ENCODE measurements at places on chromosomes 4 and X.

DNA sequence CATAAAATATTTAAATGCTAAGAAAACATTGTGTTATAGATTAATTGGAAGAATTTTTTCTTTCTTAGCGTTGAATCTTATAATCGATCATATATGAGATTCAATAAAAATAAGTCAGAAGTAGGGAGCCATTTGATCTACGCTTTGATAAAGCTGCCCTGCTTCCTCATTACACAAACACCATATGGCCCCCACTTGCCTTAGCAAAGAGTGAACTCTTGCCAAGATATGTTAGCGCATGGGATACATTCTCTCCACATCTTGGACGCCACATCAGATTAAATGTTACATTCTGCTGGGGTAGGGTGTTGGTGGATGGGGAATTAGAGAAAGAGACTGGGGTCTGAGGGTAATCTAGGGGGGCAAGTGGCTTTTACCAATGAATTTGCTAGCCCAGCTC, 207.7 kb upstream of the MID1 start:
- DNase-seq, result no peak

DNA sequence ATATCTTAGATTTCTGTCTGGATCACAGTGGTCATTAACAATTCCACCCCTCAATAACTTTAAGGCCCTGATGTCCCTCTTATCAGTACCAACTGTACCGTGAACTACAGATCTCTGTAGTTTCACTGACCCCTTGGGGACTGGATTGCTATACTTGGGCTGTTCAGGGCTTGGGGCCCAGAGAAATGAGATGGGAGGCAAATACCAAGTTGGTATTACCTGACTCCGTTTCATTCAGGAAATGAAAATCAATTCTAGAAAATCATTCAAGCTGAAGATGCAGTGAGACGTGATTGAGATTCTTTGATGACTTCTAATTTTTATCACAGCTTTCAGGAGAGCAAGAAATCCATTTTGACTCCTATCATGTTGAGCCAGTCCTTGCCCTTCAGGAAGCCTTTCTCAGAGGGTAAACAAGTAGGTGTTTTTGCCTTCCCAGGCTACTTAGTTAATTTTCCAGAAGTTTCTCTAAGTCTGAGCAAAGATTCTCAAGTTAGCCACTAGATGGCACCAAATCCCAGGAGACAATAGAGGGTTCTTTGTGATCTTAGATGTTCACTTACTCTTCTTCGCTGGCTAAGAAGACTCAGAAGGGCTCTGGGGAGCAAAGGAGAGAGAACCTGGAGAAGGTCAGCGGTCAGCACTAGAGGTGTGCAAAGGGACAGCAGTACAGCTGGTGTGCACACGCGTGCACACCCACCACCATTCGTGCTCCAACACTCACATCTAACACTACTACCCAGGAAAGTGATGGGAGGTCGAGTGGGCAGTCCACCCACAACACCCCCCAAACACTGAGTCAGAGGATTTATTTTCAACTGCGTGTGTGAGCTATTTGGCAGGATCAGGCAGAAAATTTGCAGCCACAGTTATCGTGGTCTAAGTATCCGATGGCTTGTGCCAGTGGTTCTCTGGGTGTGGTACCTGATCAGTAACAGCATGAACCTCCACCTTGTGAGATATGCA, 7.4 kb downstream of the HNRNPH2 start:
- DNase-seq, result peak; percentile 18

DNA sequence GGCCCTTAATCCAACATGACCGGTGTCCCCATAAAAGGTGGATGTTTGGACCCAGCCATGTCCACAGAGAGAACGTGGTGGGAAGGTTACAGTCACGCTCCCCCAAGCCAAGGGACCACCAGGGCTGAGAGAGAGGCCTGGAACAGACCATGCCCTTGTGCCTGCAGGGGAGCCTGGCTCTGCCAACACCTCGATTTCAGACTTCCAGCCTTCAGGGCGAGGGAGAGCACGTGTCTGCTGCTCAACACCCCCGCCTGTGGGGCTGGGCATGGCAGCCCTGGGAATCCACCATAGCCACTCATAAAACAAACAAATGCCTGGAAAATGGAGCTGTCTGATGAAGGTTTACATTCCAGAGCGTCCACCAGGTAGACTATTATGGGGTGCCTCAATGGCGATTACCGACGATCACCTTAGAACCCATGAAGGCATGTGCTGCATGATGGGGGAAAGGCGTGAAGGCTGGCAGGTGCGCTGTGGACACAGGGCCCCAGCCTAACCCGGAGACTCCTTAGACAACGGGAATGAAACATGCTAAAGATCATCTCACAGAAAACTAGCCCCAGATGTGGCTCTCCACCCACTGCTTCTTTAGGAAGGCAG, 42.3 kb upstream of the HMX1 start:
- DNase-seq, result no peak

- no peak for DNase-seq
Observed at GRCh38 chr4:87260477-87260876, 40.1 kb upstream of the KLHL8 start.

- DNase-seq, result no peak
Observed at GRCh38 chr4:52266537-52267137, 215.5 kb downstream of the SPATA18 start.

DNA sequence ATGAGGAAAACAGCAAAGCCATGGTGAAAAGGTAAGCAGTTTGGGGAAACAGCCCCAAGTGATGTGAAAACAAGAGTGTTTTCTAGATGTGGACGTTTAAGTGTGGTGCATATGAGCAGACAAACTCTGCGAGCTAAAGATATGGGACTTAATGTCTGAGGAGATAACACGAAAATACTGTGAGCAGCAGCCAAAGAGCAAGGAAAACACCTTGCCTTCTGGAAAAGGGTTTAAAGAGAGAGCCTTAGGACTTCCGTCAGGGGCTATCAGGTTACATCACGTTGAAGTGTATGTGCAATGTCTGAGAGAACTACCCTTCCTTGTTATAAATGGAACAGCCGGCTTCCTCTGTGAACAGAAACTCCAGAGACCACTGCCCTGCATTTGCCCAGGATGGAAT, 54.2 kb downstream of the LEF1 start:
- DNase-seq, result no peak

DNA sequence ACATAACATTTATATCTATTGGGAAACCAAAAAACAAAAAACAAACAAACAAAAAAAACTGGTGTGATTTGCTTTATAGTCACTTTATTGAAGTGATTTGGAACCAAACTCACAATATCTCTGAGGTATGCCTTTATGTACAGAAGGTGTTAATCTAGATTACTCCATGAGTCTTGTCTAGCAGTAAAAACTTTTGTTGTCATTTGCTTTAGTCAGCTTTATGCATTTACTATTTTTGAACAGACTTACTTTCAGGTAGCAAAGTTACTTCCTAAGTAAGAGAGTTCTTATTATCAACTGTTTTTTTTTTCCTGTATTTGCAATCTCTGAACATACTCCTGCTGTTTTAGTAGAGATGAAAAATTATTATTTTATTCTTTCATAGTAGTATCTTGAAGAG, 39.5 kb downstream of the RAP1GDS1 start:
- no peak for DNase-seq

- DNase-seq, result no peak
Observed at GRCh38 chr4:17534705-17535104, 19.7 kb downstream of the CLRN2 start.

DNA sequence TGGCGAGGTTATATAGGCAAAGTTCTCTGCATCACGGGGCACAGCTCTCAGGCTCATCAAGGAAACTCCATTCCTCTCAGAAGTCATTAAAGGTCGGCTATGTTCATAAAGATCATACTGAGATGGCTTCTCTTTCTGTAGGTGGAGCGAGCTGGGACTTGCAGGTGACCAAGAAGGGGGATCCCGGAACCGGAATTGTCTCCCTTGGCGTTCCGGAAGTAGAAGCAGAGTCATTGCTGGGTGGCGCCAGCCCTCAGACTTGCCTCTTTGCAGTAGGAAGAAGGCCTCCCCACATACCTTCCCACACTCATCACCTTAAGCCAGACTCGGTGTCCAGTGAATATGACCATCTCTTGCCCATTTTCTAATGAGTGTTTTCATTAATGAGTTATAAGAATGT, 17.9 kb upstream of the HPGD start:
- no peak for DNase-seq

- peak; percentile 78 for DNase-seq
Observed at GRCh38 chrX:74536152-74536831, 78.1 kb downstream of the RLIM start.

GRCh38 chr4:6324999-6325787, 55.5 kb downstream of the WFS1 start:
- DNase-seq, result no peak

- no peak for DNase-seq
Observed at GRCh38 chr4:90486346-90486745, 359.2 kb downstream of the CCSER1 start.

DNA sequence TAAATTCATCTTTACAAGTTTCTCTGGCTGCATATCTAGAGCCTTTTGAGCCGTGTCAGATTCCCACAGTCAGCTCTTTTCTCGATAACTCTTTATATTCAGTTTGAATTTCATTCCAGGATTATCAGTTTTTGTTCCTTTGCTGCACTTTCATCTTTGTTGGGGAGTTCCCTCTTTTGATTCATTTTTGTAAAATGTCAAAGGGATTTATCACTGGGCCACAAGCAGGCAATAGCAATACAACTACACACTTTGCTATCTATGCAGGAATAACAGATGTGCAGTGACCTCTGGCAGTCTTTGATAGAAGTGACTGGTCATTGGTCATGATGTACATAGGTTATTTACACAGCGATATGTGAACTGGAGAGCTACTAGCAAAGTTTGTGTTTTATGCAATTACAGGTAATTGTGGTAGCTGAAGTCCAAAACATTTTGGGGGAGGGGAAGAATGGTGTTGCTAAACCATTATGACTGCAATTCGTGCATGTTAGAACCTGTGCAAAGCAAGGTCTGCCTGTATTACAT, 43.8 kb downstream of the HPGDS start:
- no peak for DNase-seq

GRCh38 chr4:159748834-159749444, 646.1 kb downstream of the RAPGEF2 start:
- no peak for DNase-seq

GRCh38 chrX:52424656-52425055, 55.8 kb downstream of the XAGE2 start:
- DNase-seq, result no peak

DNA sequence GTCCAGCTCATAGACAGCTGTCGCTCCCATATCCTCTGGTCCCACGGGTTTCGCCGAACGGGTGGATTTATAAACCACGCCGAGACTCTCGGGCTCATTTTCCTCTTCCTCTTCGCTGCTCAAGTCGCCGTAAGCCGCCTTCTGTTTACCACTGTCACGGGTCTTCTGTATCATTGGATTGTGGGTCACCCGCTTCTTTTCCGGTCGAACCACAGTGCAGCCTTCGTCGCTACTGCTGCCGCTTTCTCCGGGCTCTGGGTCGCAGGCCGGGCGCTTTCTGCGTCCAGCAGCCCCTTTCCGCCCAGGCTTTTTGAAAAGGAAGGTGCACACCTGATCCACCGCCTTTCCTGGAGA, 311 bp downstream of the RNF113A start:
- no peak for DNase-seq

DNA sequence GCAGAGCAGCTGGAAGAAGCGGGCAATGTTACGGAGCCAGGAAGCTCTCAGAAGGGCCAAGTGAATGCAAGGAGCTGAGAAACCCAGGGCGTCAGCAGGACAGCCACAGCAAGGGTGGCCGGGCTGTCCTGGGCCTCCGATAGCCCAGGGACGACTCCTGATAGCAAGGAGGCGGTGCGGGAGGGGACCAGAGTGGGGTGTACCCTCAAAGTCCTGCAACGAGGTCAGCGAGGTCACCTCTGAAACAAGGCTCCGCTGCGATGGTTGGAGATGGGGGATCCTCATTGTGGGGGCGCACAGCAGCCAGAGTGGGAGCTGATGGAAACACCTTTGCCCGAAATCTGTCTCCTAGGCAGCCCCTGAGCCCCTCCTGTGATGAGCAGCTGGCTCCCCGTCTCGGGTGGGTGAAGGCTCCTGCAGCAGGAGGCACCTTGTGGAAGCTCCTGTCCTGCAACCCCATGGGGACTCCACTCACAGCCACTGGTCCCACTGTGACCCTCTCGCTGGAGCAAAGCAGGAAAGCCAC, 4.3 kb upstream of the CCNQ start:
- DNase-seq, result no peak

DNA sequence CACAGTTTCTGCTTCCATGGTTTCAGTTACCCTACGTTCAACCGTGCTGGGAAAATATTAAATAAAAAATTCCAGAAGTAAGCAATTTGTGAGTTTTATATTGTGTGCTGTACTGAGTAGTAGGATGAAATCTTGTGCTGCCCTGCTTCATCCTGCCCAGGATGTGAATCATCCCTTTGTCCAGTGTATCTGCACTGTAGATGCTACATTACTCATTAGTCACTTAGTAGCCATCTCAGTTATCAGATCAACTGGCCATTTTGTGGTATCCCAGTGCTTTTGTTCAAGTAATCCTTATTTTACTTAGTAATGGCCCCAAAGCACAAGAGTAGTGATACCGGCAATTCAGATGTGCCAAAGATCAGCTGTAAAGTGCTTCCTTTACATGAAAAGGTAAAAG, 97.9 kb downstream of the COX18 start:
- DNase-seq, result no peak

- DNase-seq, result no peak
Observed at GRCh38 chr4:132596186-132596585, 552.9 kb upstream of the PCDH10 start.

GRCh38 chrX:136190038-136190713, 42.8 kb downstream of the FHL1 start:
- no peak for DNase-seq

DNA sequence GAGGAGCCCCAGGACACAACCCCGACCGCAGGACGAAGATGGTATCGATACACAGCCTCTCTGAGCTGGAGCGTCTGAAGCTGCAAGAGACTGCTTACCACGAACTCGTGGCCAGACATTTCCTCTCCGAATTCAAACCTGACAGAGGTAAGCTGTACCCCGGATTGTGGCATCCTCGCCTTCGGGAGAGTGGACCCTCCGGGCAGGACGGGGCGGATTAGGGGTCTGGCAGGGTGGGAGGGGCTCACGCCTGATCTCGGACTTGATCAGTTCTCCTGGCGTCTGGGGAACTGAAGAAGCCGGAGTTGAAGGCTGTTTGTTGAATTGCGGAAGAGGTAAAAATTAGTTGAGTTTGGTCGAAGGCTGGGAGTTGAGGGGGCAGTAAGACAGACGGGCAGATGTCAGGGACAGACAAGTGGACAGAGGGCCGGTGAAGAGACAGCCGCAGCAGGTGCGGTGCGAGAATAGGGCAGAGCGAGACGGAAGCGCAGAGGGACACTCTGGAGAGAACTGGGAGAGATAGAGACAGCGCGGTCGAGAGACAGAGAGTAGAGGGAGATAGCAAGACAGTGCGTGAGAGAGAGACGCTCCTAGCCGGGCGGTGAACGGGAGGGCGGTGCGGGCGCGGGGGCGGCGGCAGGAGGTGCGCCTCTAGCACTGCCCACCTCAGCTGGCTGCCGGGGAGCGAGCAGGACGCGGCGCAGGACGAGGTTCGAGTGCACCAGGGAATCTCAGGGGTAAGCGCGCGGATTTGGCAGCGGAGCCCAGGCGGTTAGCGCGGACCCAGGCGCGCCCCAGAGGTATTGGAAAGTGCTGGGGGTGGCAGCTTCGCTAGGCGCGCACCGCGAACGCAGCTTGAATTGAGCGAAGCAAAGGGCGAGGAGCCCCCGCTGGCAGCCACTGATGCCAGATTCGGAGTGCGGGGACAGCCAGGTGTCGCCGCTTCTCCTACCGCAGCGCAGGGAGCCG, 23.9 kb downstream of the ARHGAP36 start:
- DNase-seq, result no peak

- no peak for DNase-seq
Observed at GRCh38 chrX:128992107-128992971, 531.0 kb downstream of the SMARCA1 start.

GRCh38 chrX:108254636-108255035, 163.1 kb downstream of the ATG4A start:
- DNase-seq, result no peak
